ENCODE measurements at places on chromosomes 3 and 15.
A peak's percentile ranks its signal among the peaks of the same experiment; 100 is the strongest.

DNA sequence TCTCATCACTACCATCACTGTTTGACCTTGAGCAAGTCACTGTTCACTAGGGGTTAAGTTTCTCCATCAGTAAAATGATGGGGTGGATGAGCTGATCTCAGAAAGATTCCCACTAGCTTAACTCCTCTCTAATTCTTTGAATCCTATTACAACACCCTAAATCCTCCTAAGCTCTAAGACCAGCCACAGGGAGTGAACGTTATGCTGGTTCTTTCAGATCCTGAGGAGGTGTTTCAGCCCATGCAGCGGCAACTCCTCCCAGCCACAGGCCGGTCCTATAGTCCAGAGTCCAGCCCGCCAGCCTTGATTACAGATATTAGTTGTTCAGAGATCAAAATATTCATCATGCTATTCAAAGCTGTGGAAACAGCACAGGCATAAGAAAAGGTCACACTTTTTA lies 15.1 kb downstream of the MB21D2 start:
- no peak for DNase-seq

GRCh38 chr3:7667774-7668173 lies 806.9 kb downstream of the GRM7 start:
- DNase-seq, result no peak

- DNase-seq, result no peak
Observed at GRCh38 chr15:29589975-29590374, 232.3 kb downstream of the TJP1 start.

GRCh38 chr3:105448338-105448982 lies 81.8 kb downstream of the ALCAM start:
- no peak for DNase-seq

GRCh38 chr15:43135351-43135750 lies 2.0 kb downstream of the TMEM62 start:
- no peak for DNase-seq

DNA sequence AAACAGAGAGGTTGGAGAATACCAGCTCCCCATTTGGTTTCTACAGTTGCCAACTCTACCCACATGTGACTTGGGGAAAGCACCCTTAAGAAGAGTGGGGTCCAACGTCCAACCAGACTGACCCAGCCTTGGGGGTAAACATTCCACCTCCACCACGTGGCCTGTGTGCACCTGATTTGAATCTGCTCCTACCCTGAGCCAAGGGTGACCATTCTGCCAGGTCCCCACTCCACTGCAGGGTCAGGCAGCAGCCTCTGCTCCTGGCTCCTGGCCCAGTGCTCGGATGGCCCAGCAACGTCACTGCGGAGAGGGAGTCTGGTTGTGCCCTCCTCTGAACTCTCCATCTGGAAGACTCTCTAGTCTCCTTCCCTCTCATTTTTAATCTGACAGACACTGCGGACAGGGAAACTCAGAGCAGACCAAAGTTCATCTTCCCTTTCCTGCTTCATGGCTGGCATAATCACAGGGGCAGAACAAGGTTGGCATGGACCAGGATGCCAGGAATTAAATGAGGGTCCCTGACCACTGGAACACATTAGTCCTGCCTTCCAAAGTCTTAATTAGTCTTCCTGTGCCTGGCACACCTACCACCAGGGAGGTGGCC lies 29.4 kb downstream of the FHIT start:
- DNase-seq, result no peak

- DNase-seq, result peak; percentile 45
Observed at GRCh38 chr15:40871749-40872617, 2.1 kb downstream of the RHOV start.

DNA sequence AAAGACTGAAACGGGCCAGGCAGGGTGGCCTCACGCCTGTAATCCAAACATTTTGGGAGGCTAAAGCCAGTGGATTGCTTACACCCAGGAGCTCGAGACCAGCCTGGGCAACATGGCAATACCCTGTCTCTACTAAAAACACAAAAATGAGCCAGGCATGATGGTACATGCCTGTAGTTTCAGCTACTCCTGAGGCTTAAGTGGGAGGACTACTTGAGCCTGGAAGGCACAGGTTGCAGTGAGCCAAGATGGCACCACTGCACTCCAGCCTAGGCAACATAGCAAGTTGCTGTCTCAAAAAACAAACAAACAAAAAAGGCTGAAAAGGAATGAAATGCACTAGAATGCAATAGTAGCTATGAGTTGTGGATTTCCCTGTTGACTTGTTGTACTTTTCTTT lies 94.7 kb downstream of the STAG1 start:
- no peak for DNase-seq

GRCh38 chr15:70566989-70567388 lies 196.4 kb downstream of the UACA start:
- DNase-seq, result peak; percentile 12

GRCh38 chr15:89514186-89514585 lies 17.8 kb upstream of the RHCG start:
- no peak for DNase-seq

DNA sequence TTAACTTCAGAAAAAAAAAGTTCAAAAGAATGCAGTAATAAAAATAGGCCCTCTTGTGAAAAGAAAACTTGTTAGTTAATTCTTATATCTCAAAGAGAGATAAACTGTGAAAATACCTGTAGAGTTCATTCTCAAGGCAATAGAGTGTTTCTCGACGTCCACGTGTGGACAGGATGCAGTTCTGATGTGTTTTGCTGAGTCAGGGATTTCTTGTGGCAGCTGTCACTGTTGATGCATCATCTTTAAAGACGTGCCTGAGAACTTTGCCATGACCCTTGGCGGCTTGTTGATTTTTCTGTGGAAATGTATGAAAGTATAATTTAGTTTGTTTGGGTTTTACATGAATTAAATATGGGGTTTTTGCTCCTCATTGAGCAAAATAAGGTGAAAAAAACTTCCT lies 702.2 kb downstream of the NLGN1 start:
- no peak for DNase-seq

- DNase-seq, result no peak
Observed at GRCh38 chr3:132561003-132561402, 36.1 kb upstream of the ACKR4 start.

- no peak for DNase-seq
Observed at GRCh38 chr3:193833592-193833991, 240.6 kb downstream of the OPA1 start.

DNA sequence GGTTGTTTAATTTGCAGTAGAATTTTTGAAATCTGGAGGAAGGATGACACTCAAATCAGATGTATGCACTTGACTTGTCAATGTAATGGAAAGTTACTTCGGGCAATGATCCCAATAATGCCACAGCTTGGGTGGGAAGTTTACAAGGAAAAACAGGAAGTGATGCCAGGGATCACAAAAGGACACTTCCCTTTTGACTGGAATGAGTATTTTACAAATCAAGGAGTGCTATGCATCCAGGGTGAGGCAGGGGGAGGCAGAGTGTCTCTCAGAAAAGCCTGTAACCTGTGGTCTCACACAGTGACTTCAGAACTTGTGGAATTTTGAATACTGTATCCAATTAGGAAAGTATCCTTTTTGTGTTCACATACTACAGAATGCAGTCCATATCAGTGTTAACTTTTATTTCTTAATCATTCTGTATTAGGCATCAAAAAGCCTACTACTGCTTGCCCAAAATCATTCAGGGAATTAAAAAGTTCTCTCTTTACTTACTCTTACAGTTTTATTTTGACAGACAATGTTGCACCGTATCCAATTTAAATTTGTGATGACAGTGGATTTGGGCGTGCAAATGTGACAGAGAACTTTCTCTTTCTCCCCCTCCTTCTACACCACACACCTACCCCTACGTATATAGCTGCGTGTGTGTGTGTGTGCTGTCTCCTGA lies 445.1 kb downstream of the MECOM start:
- no peak for DNase-seq

DNA sequence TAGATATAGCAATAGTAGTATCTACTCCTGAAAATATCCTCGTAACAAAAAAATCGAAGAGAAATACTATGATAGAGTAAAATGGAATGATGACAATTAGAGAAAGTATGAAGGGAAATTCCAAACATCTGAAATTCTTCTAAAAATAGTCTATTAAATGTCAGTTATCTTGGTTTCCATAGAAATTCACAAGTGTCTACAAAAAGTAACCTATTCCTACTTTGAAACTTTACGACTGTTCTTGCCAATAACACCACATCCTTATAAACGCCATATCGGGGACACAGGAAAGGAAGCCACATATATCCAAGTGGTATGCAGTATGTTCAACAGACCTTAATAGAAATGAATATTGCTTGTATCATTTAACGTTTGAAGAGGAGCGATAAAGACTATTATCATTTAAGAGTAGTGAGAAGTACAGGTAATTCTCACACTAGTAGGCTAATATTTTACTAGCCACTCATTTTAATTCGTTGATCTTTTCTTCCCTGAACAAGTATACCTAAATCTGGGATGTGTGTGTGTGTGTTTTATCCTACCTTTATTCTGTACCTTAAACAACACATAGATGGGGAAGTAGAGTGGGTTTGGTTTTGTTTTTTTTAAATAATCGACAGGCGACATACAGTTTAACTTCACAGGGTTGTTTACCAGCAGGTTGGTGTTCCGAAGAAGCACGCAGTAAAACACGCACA lies 1.2 kb downstream of the GPR176 start:
- DNase-seq, result no peak

DNA sequence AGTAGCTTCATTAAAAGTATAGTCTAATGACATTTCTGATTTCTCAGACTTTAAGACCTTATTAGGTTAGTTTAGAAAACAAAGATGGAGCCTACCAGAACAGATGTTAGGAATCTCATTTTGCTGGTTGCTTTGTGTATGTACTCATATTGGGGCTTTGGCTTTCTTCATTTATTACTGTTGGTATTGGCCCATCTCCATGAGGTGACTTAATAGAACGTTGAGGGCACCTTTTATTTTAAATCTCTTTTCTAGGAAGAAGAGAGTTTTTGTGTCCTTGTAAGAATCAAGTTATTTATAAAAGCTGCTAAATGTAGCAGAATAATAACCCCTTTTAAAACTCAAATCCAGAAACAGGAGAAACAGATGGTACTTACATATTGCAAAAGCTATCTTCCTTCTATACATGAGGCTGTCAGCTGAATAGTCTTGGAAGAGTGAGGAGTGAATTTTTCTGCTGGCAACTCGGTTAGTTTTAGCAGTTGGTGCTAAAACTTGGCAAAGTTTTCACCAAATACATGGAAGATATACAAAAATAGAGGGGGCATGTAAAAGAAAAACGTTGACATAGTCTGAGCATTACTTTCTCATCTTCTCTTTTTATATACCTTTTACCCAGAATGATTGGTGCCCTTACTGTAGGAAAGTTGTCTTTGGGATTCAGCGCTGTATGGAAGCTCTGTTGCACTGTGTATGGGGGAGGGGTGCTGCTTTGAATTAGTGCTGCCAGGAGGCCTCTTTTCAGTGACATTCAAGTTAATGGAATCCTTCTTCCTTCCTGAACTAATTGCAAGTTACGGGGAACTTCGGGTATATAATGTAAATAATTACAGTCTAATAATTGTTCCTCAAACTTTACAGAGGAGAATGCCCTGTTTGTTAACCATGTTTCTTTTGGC lies 35.8 kb downstream of the CTNNB1 start:
- DNase-seq, result no peak

GRCh38 chr3:170233530-170233929 lies 11.3 kb downstream of the PRKCI start:
- no peak for DNase-seq

- no peak for DNase-seq
Observed at GRCh38 chr15:93826293-93826692, 405.1 kb upstream of the MCTP2 start.

- no peak for DNase-seq
Observed at GRCh38 chr15:71295603-71296314, 180.5 kb downstream of the THSD4 start.

DNA sequence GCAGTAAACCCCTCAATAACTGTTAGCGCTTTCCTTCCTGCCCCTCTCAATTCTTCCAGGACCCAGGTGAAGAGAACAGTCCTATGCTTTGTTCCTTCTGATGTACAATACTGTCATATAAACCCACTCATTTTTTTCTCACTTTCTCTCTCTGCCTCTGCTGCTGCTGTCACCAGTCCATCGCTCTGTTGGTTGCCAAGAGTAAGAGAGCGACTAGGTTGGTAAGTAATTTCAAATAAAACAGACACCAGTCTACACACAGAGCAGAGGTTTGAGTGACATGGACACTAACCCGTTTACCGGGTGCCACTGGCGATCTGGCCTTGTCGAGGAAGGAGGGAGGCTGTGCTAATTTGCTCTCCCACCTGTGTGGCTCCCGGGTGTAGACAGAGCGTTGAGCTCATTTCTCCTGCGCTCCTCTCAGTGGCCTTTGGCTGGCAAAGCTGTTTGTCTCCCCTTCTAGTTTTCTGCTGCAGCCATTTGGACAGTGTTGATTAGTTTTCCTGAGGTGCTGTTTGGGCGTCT lies 215.4 kb downstream of the THSD4 start:
- DNase-seq, result no peak

DNA sequence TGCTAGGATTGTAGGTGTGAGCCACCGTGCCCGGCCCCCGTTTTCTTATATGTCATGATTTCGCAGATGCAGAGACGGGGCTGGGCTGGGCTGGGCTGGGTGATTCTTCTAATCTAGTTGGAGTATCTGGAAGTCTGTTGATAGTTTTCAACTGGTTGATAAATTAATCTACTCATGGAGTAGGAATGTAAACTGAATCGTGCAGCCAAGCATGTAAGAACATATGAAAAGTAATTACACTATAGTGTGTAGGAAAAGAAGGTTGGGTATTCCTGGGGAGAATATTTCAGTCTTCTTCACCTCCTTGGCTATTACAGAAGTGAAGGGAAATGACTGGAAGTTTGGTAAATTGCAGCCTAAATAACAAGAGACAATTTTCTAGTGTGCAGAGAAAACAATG lies 82.6 kb upstream of the MAGI1 start:
- DNase-seq, result no peak

DNA sequence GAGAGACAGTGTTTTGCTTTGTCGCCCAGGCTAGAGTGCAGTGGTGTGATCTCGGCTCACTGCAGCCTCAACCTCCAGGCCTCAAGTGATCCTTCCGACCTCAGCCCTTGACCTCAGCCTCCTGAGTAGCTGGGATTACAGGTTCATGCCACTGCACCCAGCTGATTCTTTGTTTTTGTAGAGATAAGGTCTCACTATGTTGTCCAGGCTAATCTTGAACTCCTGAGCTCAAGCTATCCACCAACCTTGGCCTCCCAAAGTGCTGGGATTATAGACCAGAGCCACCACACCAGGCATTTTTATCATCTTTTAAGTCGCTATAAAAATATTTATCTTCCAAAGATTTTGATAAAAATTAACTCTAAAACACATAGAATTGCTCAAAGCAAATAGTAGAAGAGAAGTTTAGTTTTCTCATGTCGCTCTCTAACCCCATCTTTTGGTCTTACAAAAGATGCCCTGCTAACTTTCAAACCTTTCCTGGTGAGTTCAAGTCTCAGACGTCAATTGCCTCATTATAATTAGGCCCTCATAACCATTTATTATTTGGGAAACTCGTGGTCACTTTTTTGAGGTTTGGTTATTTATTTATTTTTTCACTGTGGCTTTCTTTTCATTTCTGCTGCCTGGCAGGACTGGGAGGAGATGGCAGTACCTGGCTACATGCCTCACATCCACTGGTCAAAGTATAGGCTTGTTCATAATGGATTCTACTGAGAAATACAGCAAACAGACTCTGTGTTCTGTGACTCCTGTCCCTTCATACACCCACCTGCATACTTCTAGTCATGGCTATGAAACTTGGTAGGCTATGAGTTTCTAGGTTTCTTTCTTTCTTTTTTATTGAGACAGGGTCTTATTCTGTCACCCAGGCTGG lies 48.3 kb upstream of the DPPA4 start:
- DNase-seq, result no peak

All from activated T-cell treated with anti-CD3 and anti-CD28 coated beads, Interleukin-2, amount 50 U/mL, for 48 hours (primary cell).